ENCODE measurements at places on chromosomes 5 and 9.

- no peak for DNase-seq
Observed at GRCh38 chr9:111027798-111028197, 10.5 kb downstream of the LPAR1 start.

DNA sequence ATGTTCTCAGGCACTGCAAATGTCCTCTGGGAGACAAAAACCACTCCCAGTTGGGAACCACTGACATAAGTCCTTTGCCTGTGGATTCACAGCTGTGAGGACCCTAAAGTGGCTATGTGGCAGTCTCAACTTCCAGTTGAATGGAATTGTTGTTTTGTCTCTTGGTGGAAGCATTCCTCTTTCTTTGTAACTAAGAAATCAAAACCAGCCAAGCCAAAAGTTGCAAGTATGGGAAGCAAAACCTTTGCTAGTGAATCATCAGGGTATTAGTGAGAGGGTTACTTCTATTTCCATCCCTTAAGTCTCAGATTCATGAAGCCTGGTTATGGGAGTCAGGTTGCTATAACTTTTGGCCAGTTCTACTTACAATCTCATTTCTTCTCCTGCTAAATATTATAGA, 49.8 kb upstream of the RPS23 start:
- no peak for DNase-seq

DNA sequence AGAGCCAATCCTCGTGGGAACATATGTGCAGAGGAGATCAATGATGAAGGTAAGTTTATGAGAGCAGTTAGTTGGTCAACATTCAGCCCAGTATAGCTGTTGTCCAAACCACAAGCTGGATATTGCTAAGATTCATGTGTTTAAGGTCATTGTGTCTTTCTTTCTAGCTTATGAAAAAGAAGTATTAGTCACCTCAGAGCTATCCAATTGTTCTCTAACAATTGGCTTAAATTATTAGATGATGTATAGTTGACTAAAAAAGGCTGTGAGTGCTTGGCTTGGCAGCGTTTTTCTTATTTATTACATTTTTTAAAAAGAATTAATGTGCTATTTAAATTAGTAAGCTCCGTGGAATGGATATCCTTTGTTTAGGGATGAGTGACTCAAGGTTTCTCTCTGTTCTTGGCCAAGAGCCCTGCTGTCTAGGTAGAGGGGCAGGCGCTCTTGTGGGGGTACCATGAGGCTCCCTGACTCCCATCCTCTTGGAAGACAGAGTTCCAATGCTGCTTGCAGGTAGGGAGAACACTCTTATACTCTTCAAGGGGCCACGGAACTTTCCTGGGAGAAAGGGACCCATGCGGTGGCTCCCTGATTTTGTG, 487.4 kb downstream of the IRX1 start:
- no peak for DNase-seq

GRCh38 chr9:85130260-85130659, 460.7 kb downstream of the NTRK2 start:
- no peak for DNase-seq

DNA sequence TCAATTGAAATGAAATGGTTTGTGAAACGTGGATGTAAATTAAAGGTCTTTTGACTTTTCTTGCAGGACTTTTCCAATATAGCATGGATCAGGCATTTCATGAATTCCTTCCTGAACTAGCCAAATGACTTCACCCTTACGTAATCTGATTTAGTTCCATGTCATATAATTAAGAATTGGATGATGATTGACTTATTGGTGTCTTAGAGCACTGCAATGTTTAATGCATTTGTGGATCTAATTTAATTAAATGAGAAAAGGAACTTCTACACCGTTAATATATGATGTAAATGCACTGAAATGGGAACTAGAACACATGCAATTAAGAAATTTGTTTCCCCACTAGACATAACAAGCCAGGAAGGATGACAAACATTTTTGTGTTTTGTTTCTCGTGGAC, 228.8 kb downstream of the FBXL7 start:
- no peak for DNase-seq

Measured in right renal pelvis (tissue), 4 donors.